ENCODE measurements at places on chromosomes 6 and 20.

GRCh38 chr6:117290173-117290846, 25.0 kb downstream of the VGLL2 start:
- no peak for DNase-seq
- H3K27ac ChIP-seq: no peak overlapping the region
- no peaks in the 10 kb centered on the region for H3K4me1 ChIP-seq
- H3K4me3 ChIP-seq: no peak overlapping the region
- H3K27me3 ChIP-seq: no peaks in the 10 kb centered on the region

DNA sequence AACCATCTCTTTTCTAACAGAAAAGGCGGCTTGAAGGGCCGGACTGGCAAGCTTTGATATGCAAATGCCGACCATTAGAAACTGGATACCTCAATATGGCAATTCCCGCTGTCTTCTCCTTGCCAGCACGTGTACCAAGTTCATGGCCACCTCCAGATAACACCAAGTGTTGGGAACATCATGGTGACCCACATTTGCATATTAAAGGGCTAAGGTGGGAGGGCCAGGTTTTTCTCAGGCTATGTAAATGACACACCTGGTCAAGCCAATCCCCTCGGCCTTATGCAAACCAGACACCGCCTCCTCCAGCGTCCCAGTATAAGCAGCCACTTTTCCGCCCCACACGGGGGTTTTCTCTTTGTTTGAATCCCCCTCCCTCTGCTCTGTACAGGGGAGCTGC, 110.7 kb downstream of the DACT2 start:
- DNase-seq: no peak
- H3K27me3 ChIP-seq: no peaks in the 10 kb centered on the region
- no peak overlapping the region for H3K27ac ChIP-seq
- no peak overlapping the region for H3K4me3 ChIP-seq

DNA sequence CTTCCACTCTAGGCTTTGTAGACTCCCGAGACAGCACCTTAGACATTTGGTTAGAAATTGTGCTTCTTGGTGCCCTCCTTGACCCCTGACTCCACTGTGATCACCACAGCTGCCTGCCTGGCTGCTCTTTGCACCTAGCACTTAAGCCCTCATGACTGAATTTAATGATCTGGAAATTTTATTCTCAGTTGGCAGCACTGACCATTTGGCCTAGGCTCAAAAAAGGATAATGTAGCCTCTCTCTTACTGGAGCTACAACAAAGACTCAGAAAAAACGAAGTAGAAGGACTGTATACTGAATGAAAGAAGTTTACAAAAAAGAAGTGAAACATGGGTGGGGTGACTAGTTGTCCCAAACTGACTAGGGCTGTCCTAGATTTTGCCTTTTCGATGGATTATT, 11.3 kb upstream of the ABRACL start:
- no peaks in the 10 kb centered on the region for H3K27me3 ChIP-seq
- peak overlapping the region; percentile 75 for H3K27ac ChIP-seq
- H3K4me3 ChIP-seq: no peak overlapping the region
- H3K36me3 ChIP-seq: no peaks in the 10 kb centered on the region
- DNase-seq: peak; percentile 32

DNA sequence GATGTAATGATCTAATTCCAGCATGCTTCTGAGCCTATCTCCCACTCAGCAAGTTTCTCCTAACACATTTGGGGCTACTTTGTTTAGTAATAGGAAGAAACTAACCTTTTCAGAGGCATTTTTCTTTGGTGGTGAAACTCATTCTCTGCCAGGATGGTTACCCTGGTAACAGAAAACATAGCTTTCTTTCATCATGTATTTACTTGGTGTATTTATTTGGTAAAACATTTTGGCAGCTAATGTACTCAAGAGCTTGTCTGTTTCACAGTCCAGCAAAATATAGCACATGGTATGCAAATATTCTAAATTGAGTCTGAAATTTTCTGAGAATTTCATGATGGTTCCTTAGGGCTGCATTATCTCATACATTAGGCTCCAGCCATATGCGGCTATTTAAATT, 100.0 kb downstream of the SLC35B3 start:
- H3K27ac ChIP-seq: no peak overlapping the region
- H3K27me3 ChIP-seq: no peaks in the 10 kb centered on the region
- H3K4me1 ChIP-seq: no peaks in the 10 kb centered on the region
- no peaks in the 10 kb centered on the region for H3K36me3 ChIP-seq

DNA sequence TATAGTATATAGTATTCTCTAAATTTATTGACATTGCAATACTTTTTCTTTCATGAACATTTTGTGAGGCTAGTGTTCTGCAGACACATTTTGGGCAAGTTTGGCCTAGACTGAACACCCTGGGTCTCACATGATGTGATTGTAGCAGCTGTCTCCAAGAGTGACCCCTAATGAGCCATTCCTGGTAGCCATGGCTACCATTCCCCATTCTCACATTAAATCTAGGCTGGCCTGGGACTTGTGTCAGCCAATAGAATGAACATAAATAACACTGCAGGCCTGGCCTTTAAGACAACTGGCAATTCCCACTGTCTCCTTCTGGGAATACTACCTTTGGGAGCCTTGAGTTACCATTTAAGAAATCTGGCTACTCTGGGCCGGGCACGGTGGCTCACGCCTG, 38.0 kb upstream of the TASP1 start:
- no peak for DNase-seq
- H3K4me3 ChIP-seq: no peak overlapping the region
- no peaks in the 10 kb centered on the region for H3K4me1 ChIP-seq

- H3K4me3 ChIP-seq: no peak overlapping the region
- DNase-seq: no peak
- H3K27ac ChIP-seq: no peak overlapping the region
- no peaks in the 10 kb centered on the region for H3K4me1 ChIP-seq
- H3K36me3 ChIP-seq: no peaks in the 10 kb centered on the region
These were observed 146.0 kb downstream of the ZMYND8 start for GRCh38 chr20:47210470-47210869.
